ENCODE measurements at places on chromosomes 11 and 22.

- no peak for DNase-seq
Measured at GRCh38 chr11:57392066-57392762, 1.8 kb upstream of the PRG2 start.

- DNase-seq = no peak
Measured at GRCh38 chr11:2737866-2738265, 38.1 kb upstream of the KCNQ1OT1 start.

DNA sequence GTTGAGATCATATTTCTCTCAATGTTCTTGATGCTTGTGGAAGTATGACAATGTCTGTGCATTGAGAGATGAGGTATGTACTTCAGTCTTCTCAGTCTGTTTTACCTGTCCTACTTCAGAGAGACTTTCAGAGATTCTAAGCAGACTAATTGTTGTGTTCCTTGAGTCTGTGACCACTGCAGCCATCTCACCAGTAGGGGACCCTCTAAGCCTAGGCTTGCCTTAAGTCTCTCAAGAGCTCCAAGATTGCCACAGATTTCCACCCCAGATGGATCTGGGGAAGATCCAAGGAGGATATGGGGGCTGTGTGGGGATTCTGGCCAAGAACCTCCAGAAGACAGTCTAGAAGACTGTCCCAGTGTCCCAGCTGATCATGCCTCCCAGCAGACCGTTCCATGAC, 179.9 kb upstream of the PLET1 start:
- DNase-seq = no peak

GRCh38 chr11:126293726-126294125, 10.1 kb upstream of the DCPS start:
- DNase-seq = no peak

DNA sequence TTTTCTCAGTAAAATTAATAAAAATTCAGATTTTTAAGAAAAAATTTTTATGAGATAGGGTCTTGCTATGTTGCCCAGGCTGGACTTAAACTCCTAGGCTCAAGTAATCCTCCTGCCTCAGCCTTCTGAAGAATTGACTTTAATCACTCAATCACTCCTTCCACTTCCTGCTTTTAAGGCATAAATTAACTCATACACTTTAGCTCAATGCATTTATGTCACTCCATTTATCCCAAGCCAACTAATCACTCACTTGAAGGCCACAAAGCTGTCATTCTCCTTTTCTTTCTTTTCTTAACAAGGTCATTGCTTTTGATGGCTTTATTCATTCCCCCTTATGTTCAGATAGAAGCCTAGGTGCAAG, 877 bp downstream of the ALG9 start:
- no peak for DNase-seq
